Fibroblast of gingiva (primary cell): ENCODE measurements at places on chromosomes 3 and 15.

DNA sequence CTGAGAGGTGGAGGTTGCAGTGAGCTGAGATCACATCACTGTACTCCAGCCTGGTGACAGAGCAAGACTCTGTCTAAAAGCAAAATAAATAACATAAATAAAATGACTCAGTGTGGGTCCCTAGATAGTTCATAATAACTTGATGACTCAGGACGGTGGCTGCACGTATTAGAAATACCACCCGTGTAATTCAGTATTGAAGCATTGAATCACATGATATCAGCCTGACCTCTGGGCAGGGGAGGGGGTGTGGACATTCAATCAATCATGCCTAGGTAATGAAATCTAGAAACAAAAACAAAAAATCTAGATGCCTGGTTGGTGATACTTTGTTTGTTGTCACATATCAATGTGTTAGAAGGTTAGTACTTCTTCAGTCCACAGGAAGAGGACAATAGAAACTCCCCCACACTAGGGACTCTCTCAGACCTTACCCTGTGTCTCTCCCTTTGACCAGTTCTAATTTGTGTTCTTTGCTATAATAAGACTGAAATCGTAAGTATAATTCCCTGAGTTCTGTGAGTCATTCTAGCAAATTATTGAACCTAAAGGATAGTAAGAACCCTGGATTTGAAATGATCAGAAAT lies 177.3 kb downstream of the GAP43 start:
- DNase-seq, result peak; percentile 23

DNA sequence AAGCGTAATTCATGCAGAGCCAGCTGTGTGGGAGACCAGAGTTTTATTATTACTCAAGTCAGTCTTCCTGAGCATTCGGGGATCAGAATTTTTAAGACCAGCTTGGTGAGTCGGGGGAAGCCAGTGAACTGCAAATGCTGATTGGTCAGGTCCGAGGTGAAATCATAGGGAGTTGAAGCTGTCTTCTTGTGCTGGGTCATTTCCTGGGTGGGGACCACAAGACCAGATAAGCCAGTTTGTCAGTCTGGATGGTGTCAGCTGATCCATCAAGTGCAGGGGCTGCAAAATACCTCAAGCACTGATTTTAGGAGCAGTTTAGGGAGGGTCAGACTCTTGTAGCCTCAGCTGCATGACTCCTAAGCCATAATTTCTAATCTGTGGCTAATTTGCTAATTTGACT lies 228.1 kb upstream of the ATP10A start:
- DNase-seq, result no peak

DNA sequence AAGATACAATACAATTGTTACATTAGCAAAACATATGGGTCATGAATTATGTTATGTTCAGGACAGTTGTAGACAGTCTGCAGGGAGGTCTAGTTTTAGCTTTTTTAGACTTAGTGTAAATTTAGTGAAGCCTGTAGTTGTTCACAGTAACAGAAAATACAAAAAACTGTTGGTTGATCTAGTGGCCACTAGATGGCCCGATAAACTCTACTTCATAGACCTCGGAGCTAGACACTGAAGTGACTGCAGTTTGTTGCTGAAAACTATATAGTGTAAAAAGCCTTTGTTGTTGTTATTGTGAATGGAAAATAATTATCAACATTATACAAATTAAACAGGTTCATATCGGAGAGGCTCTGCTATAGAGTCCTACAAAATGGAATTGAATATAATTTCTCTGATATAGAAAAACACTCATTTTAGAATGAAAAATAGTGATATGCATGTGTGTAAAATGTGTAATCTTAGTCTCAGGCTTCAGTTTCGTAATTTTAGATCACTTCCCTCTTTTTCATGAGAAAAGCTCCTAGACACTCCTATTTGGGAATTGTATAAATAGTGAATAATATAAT lies 18.3 kb downstream of the MAGEL2 start:
- DNase-seq, result no peak

GRCh38 chr3:176964661-176965060 lies 232.6 kb downstream of the TBL1XR1 start:
- DNase-seq, result peak; percentile 43

DNA sequence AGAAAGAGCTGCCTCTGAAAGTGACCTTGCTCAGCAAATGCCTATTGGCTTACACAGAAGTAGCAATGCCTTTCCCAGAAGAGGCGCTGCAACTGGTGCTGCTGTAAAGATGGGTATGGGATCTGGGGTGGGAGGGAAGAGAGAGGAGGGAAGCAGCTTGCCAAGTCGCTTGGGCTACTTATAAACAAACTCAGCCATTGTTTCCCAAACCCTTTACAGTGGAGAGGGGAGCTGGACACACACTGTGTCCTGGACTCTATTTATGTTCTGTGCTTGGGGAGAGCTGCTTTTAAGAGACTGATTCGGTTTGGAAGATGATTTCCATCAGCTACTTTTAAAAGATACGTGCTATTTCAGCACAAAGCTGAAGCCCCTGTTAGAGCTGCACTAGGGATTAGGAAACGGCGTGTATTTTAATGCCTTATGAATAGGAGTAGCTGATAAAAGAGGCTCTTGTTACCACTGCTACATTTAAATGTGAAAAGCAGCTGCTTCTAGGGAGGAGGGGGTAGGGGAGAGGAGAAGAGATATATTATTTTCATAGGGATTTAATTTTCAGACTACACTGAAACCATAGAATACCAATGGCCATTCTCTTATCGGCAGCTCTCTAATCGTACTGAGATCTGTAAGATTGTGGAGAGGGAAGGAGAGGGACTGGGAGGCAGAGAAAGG lies 440.6 kb downstream of the MCTP2 start:
- DNase-seq, result peak; percentile 8

DNA sequence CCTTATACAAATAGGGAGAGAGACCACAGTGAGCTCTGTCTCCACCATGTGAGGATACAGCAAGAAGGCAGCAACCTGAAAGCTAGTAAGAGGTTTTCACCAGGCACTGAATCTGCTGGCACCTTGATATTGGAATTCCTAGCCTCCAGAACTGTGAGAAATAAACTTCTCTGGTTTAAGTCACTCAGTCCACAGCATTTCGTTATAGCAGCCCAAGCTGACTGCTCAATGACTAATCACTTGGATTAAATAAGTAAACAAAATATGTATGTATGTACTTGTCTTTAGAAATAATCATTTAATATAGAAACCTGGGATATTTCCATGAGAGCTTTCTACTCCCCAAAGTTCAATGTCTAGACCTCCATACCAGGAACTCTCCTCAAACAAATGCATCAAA lies 162.0 kb downstream of the IMPG2 start:
- no peak for DNase-seq

DNA sequence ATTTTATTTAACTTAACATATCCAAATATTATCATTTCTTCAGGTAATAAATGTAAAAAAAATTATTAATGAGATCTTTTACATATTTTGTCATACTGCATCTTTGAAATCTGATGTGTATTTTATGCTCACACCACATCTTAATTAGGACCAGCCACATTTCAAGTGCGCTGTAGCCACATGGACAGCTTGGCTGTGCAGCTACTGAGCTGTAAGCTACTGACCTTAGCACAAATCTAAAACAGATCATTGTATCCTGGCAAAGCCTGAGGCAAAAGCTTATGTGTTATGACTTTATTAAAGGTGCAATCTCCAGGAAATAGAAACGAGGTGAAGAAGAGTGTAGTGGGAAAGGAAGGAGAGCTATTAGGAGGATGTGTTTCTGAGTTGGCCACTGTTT lies 126.7 kb upstream of the UBE2E2 start:
- no peak for DNase-seq

GRCh38 chr3:132180337-132180791 lies 136.8 kb upstream of the ACP3 start:
- DNase-seq, result peak; percentile 33

DNA sequence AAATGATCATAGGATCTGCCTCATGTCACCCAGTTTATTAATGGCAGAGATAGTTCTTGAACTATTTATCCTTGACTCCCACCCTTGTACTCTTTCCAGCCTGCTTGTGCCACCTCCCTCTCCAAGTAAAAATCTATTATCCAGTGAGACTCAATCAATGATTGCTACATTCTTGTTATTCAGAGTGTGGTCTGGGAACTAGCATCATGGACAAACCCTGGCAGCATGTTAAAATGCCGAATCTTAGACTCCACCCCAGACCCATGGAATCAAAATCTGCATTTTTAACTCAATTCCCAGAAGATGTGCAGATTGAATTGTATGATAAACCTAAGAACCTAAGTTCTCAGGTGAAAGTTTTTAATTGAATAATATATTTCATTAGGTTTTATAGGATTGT lies 34.7 kb upstream of the PYDC2 start:
- no peak for DNase-seq

- DNase-seq, result peak; percentile 77
These were observed 126.7 kb downstream of the SERPINI1 start for GRCh38 chr3:167862104-167862730.

- no peak for DNase-seq
These were observed 88.2 kb downstream of the GMPS start for GRCh38 chr3:155958676-155959075.

- DNase-seq, result no peak
These were observed 42.9 kb downstream of the IDH2 start for GRCh38 chr15:90059208-90059985.

GRCh38 chr3:183807209-183807728 lies 18.1 kb downstream of the MAP6D1 start:
- DNase-seq, result no peak

DNA sequence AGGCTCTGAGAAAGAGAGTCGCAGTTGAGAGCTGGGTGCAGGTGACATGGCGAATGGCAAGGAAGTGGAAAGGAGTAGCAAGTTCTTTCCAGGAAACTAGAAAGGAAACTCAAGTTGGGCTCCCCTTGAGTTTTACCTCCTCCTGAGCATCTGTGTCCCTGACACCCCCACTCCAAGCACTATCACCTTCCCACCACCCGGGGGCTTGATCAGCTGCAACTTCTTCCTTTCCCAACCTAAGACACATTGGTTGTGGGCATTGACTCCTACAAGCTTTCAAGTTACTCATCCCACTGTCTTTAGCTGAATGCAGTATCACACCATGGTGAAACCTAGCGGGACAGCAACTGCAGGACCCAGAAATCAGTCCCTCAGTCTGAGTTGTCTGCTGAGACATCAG lies 256.6 kb upstream of the NR2F2 start:
- DNase-seq, result no peak
